ENCODE measurements at places on chromosomes 16 and 17.

DNA sequence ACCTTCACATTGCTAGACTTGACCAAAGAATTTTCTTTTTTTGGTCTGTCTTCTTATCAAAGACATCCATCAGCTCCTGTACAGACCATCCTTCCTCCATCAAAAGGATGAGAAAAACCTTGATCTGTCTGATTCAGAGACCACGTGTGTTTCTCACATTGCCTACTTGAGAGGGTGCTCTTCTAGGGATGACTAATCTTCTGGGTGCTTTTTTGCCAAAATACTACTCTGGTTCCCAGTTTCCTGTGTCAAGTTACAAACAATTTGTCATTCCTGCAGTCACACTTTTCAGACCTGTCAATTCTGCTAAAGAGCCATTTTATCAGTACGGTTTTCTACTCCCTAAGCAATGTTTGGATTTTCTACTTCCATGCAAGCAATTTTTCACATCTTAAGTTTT lies 492.2 kb downstream of the CDH11 start:
- H3K27me3 ChIP-seq, result no peaks in the 10 kb centered on the region
- no peak for DNase-seq
- no peaks in the 10 kb centered on the region for H3K36me3 ChIP-seq
- no peaks in the 10 kb centered on the region for H3K4me1 ChIP-seq
- no peak overlapping the region for H3K27ac ChIP-seq
- no peak overlapping the region for H3K4me3 ChIP-seq

DNA sequence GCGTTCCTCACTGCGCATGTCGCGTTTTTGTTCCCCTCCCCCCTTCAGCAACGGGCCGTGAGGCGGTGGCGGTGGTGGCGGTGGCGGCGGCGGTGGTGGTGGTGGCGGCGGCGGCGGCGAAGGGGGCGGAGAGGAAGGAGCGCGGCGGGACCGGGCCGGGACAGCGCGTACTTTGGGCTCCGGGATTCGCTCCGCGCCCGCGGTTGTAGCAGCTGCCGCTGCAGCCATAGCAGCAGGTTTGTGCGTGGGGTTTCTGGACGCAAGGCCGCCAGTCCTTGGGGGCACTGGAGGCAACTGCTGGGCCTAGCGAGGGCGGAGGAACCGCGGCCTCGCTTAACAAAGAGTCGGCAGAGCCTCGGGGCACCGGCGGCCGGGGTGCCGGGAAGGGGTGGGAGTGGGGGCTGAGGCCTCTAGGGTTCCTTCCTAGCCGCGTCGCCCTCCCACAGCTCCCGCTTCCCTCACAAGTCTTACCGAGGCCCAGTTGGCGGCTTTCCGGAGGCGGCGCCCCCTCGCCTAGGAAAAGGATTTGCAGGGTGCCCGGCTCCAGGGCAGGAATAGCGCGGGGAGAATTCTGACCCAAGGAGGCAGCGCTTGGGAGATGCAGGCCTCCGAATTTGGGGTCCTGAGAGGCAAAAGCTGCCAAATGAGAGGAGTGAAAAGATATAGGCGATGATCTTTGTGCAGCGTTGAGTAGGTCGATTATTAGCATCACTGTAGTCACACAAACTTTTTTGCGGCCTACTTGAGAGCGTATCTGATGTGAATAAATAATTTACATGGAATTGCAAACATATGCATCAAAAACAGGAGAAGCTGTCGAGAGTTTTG lies at the start of gene DDX42:
Gene DDX42, plus strand, starts transcription at position 30 of the 828 bp plus-strand sequence. CDS start 12,880 bp downstream, outside the sequence.
- DNase-seq, result no peak
- H3K4me3 ChIP-seq, result peak within 1 kb of the TSS; percentile 98
- peaks cover 54% of the 10 kb centered on the region for H3K36me3 ChIP-seq
- H3K27me3 ChIP-seq, result no peaks in the 10 kb centered on the region
- H3K4me1 ChIP-seq, result peaks cover 50% of the 10 kb centered on the region

DNA sequence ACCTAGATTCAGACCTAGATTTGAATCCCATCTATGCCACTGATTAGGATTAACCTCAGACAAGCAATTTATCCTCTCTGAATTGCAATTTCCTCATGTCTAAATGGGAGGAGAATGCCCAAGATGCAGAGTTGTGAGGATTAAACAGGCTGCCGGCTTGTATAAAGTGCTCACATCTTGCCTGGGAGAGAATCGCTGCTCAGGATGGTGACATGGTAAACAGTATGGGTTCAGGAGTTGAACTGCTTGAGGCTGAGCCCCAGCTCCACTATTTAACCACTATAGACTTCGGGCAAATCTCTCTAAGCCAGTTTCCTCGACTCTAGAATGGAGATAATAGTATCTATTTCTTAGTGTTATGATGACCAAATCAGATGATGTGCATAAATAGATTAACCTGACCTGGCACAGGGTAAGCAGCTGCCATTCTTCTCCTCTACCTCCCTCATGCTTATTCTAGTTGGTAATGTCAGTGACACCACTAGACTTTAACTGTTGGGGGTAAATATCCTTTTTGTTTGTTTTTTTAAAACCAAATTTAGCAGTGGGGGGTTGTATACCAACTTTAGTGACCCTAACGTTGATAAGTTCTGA lies 732 bp upstream of the RPL27 start:
- H3K4me1 ChIP-seq, result peaks cover 32% of the 10 kb centered on the region
- no peak for DNase-seq
- peak overlapping the region; percentile 96 for H3K4me3 ChIP-seq
- no peaks in the 10 kb centered on the region for H3K27me3 ChIP-seq

- peaks cover 14% of the 10 kb centered on the region for H3K4me1 ChIP-seq
- H3K27ac ChIP-seq, result no peak overlapping the region
- H3K27me3 ChIP-seq, result no peaks in the 10 kb centered on the region
- H3K4me3 ChIP-seq, result no peak overlapping the region
- no peak for DNase-seq
Observed at GRCh38 chr17:52149626-52150025, 8.9 kb downstream of the CA10 start.

DNA sequence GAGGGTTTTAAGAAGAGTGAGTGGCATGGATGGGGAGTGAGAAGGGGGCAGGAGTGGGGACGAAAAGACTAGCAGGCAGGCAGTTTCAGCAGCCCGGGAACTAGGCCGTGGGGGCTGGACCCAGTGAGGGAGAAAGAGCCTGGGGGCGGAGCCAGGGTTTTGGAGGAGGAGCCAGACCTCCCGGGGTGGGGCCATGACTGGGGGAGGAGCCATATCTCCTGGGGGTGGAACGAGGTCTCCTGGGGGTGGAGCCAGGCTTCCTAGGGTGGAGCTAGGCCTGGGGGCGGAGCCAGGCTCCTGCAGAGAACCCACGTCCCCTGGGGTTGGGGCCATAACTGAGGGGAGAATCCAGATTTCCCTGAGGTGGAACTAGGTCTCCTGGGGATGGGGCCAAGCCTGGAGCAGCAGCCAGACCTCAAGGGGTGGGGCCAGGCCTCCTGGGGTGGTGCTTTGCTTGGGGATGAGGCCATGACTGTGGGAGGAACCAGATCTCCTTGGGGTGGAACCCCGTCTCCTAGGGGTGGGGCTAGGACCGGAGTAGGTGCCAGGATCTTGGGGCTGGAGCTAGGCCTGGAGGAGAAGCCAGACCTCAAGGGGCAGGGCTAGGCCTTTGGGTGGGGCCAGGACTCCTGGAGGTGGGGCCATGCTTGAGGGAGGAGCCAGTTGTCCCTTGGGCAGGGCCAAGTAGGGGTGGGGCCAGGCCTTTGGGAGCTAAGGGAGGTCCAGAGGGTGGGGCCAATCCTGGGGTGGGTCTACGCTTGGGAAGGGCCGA lies 41.7 kb upstream of the JPH3 start:
- no peak overlapping the region for H3K27ac ChIP-seq
- peaks cover 9% of the 10 kb centered on the region for H3K27me3 ChIP-seq
- no peaks in the 10 kb centered on the region for H3K4me1 ChIP-seq
- H3K36me3 ChIP-seq, result peaks cover 4% of the 10 kb centered on the region

DNA sequence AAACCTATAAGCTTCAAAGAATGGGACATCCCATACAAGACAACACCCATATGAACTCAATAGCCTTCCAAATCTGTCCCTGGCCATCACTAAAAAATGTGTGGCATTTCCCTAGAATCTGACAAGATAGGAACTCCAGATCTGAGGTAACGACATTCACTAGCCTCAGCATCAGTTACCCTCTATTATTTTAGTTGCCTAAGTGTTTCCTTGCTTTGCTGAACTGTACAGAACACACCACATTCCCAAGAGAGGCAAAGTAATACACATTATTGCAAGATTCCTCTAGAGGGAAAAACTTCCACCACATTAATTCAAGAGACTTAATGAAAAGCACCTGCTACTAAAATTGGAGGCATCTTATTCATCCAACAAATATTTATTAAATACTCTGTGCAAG lies 5.0 kb downstream of the LSM12 start:
- no peak overlapping the region for H3K27ac ChIP-seq
- peaks cover 41% of the 10 kb centered on the region for H3K4me1 ChIP-seq
- no peaks in the 10 kb centered on the region for H3K27me3 ChIP-seq
- no peak for DNase-seq
- peaks cover 50% of the 10 kb centered on the region for H3K36me3 ChIP-seq

GRCh38 chr17:75501378-75502071 lies 13.8 kb downstream of the CASKIN2 start:
- H3K4me1 ChIP-seq, result peaks cover 7% of the 10 kb centered on the region
- no peak overlapping the region for H3K4me3 ChIP-seq
- H3K36me3 ChIP-seq, result peaks cover 9% of the 10 kb centered on the region
- no peak overlapping the region for H3K27ac ChIP-seq
- no peaks in the 10 kb centered on the region for H3K27me3 ChIP-seq

- H3K36me3 ChIP-seq, result no peaks in the 10 kb centered on the region
- no peak overlapping the region for H3K4me3 ChIP-seq
- no peak for DNase-seq
- peaks cover 11% of the 10 kb centered on the region for H3K4me1 ChIP-seq
- H3K27me3 ChIP-seq, result peaks cover 3% of the 10 kb centered on the region
- H3K27ac ChIP-seq, result no peak overlapping the region
Observed at GRCh38 chr16:79754501-79754900, 154.0 kb upstream of the MAF start.

- peaks cover 22% of the 10 kb centered on the region for H3K36me3 ChIP-seq
- DNase-seq, result no peak
- H3K27me3 ChIP-seq, result no peaks in the 10 kb centered on the region
- no peak overlapping the region for H3K27ac ChIP-seq
- no peaks in the 10 kb centered on the region for H3K4me1 ChIP-seq
Observed at GRCh38 chr17:8474826-8475225, 39.1 kb downstream of the NDEL1 start.

DNA sequence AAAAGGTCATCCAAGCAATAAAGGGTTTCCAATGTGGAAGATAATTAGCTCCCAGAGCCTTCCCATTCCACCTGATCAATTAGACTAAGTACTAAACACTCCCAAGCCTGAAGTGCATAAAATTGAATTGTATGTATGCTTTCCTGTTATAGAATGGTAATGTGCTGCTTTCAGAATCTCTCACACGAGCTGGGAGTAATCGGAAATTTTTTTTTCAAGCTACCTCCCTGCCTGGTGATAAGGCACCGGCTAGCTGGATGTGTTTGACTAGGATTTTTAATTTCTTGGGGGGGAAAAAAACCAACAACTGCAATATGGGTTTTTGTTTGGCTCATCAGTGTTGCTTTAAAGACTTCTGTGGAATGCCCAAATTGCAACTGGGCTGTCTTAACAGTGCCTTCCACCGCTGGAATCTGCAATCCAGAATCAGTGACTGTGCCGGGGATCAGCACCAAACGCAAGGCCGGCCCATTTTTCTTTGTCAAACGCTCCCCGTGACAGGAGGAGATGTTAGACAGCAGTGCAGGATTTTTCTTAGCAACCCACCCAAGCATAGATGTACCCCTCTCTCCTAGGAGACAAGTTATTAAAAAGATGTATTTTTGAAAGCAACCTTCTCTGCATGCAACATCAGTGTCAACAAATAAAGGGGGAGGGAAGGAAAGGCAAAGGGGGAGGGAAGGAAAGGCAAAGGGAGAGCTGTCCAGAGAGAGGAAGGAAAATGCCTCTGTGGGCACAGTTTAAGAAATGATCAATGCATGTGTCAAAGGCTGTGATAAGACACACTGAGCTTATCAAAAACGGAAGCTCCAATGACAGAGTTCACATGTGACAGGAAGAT lies 387.2 kb downstream of the NPIPA8 start:
- no peak overlapping the region for H3K4me3 ChIP-seq
- DNase-seq, result no peak
- H3K27me3 ChIP-seq, result peaks cover 20% of the 10 kb centered on the region
- H3K27ac ChIP-seq, result no peak overlapping the region
- peaks cover 2% of the 10 kb centered on the region for H3K4me1 ChIP-seq
- no peaks in the 10 kb centered on the region for H3K36me3 ChIP-seq

DNA sequence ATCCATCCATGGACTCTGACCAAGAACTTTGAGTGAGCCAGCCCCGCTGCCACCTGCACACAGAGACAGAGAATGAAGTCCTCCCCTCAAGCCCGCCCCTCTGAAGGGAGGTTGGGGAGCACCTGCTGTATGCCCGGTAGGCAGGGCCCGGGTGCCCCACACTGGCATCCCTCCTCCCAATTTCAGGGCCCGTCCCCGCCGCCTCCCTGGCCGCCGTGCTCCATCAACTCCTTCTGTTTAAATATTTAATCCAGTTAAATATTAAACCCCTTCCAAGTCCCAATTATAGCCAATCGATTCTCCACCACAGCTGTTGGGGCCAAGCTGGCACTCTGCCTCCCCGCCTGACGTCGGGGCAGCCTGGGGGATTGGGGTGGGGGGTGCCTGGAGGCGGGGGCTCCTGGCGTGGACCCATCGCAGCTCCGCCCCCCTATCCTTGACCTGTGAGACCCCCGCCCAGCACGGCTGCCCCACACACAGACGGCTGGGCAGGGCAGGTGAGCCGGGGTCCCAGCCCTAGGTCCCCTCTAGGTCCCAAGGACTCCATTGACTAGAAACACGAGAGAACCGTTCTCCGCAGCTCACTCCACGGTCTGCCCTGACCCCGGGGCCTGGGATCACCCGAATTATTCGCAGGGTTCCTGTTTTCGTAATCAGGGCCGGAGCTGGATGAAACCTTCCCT lies 18.0 kb upstream of the CACNA1H start:
- H3K4me3 ChIP-seq, result no peak overlapping the region
- no peaks in the 10 kb centered on the region for H3K4me1 ChIP-seq
- no peak for DNase-seq
- H3K36me3 ChIP-seq, result no peaks in the 10 kb centered on the region
- H3K27ac ChIP-seq, result no peak overlapping the region
